ENCODE measurements at places on chromosomes 11 and 22.

DNA sequence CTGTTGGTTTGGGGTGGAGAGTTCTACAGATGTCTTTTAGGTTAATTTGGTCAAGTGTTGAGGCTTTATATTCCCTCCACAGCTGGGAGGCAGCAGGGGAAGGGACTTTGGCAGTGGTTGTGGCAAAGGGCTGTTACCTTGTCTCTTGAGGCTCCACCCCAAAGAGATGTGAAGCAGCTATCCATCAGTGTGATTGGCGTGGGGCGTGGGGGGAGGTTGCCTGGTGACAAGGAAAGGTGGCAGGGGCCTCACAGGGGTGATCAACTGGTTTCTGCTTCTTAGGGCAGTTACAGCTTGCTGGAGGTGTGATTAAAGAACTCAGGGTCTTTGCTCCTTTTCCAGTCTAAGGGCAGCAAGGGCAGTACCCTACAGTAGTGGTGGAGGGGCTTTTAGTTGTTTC is 59.3 kb downstream of the FANCF start:
- no peak for DNase-seq

DNA sequence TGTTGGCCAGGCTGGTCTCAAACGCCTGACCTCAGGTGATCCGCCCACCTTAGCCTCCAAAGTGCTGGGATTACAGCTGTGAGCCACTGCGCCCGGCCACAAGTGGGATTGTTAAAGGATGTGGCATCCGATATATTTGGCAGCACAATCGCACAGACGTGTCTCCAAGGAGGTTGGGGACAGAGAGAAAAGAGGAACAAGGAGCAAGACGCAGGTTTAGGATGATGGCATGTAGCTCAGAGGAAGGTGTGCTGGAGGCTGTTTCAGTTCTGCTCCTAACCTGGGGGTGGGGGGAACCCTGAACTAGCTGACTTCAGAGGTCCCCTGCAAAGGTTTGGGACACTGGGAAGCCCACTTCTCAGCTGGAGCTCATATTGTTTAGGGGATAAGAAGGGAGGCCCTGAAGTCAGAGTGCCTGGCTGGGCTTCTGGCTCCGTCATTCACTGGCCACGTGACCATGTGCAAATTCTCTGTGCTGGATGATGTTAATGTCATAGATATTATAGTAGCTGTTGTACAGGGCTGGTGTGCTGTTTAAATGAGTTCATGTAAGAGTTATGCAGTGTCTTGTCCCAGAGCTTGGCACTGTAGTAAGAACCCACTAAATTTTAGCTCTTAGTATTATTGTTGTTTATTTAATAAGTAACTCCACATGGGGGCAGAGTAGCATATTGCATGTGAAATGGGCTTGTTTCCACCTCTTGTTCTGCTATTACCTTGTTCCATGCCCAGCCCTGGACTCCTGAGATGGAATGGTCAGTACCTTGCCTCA is 129.7 kb downstream of the ST3GAL4 start:
- DNase-seq, result peak; percentile 33

GRCh38 chr22:21693999-21694341 is 28.2 kb downstream of the PPIL2 start:
- no peak for DNase-seq

DNA sequence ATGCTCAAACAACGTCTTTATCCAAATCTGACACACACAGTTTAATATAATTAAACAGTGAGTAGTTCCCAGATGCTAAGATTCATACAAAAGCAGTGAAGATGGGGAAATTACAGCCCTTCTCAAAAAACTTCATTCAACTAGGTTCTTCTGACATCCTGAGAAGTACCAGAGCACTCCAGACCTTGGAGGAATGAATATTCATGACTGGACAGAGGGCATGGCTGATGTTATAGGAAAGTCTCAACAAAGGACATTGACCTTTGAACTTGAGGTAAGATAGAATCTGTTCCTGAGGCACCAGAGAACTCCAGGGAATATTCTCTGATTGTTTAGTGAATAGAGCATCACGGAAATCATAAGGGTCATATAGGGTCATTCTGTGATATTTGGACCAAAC is 106.4 kb upstream of the SLC5A12 start:
- no peak for DNase-seq

GRCh38 chr11:1153951-1154493 is 3.7 kb upstream of the MUC5AC start:
- no peak for DNase-seq

DNA sequence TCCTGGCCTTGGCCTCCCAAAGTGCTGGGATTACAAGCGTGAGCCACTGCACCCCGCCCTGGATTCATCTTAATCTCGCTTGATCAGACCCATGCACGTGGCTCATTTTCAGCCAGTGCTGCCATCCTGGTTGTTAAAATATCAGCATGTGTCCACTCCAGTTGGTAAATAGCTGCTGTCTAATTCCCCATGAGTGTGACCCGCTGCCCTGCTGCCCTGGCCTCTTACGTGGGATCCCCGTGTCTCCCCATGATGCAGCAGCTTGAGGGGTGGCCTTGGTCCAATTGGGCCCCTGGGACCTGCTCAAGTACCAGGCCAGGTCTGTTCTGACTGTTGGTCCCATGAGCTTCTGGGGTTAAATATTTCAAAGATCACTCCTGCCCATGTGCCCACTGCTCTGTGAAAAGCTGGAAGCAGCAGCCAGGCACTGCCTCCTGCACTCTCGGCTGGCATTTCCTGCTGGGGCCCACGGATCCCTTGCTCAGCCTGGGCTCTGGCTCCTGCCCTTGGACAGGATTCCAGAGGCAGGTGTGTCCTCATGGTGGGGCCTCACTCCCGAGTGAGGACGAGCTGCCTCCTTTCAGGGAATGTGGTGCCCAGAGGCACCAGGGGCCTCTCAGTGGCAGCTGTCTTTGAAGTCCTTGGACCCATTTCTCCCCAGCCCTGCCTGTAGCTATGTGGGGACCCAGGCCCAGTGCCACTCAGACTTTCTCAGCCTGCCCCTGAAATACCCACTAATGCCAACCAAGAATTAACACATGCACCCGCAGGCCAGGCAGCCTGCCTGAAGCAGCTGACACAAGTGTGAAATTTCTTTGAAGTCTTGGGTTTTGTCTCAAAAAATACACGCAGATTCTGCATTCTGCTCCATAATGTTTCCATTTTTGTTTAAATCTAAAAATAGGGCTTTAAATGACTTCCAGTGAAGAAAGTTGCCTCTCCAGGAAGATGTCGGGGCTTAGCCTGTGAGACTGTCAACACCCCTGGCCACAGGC is 38.1 kb upstream of the PRDM11 start:
- peak; percentile 30 for DNase-seq

- peak; percentile 31 for DNase-seq
Measured at GRCh38 chr22:22110548-22111266, 128.1 kb upstream of the TOP3B start.
